ENCODE measurements at places on chromosomes 13 and 19.

DNA sequence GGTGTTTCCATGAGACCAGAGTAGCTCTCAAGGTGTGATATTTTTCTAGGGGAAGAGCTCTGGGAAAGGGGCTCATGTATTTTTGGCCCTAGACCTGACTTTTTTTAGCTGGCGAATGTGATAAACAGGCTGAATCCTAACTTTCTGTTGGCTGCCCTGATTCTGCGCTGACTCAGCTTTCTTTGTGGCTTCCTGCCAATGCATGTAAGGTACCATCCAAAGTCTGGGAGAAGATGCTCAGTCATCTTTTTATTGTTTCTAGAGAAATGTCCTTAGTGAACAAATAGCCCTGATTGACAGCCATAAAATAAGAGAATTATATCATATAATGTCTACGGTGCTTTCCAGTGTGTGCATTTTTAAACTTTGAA lies 113.6 kb upstream of the MBNL2 start:
- no peak for DNase-seq

DNA sequence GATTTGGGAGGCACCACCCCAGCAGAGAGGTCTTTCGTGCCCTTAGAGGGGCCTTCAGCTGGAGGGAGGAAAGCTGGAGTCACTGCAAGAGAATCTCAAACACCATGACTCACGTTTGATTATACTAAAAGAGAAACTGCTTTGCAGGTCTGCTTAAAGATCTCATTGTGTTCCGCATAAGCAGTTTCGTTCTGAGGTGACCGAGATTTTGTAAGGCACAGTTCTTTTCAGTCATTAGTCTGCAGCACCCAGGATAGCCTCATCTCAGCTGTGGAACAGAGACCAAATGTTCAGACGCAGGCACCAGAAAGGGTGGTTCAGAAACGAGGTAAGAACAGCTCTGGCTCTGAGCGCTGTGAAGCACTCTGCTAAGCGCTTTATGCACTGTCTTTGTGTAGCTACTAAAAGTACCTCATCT lies 71.2 kb upstream of the GTF3A start:
- DNase-seq: no peak

DNA sequence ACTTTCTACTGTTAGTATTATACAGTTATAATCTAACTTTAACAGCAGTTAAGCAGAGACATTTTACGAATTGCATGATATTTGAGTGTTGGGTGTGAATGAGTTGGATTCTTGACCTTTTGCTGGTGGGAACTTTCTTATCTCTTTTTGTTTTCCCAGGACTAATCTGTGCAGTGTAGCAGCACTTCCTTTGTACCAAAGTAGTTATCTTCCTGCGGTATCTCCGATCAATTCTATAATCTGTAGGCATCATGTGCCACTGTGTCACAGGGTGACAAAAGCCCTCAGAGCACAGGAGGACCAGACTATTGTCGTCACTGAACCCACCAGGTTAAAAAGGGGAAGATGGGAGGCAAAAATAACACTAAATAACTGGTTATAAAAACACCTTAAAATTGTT lies 823.5 kb downstream of the GPC5 start:
- no peak for DNase-seq

DNA sequence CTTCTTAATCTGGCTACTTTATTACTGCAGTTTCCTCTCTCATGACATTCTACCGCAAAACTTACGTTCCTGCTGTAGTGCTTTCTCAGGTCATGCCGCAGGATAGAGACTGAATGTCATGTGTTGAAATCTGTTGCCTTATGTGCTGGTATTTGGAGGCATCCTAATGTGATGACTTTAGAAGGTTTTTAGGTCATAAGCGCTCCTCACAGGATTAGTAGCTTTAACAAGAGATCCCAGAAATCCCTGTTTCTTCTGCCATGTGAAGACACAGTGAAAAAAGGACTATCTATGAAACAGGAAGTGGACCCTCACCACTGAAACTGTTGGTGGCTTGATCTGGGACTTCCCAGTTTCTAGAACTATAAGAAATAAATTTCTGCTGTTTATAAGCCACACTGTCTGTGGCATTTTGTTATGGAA lies 209.3 kb downstream of the LACC1 start:
- no peak for DNase-seq

GRCh38 chr13:20141238-20142022 lies 19.4 kb downstream of the GJA3 start:
- DNase-seq: no peak

DNA sequence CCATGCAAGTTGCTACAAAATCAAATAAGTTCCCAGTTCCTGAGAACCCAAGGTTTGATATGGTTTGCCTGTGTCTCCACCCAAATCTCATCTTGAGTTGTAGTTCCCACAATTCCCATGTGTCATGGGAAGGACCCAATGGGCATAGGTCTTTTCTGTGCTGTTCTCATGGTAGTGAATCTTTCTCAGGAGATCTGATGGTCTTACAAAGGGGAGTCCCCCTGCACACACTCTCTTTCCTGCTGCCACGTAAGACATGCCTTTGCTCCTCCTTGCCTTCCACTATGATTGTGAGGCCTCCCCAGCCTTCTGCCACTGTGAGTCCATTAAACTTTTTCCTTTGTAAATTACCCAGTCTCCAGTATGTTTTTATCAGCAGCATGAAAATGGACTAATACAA lies 28.5 kb upstream of the TSHZ3 start:
- no peak for DNase-seq

DNA sequence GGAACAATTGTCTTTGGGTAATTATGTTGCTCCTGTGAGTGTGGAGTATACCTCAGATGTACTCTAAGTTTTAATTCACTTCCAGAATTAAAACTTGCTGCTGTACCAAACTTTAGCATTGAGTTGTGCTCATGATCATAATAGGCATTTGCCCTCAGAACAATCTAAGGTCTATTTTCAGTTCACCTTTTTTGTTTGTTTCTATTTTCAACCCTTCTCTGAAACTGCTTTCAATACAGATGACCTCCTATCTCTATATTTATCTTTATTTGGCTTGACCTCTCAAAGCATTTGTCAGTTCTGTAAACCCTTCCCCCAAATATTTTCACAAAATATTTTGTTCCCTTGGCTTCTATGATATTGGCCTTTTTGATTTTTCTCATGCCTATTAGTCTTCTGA lies 873.0 kb downstream of the OLFM4 start:
- DNase-seq: no peak

Data from sigmoid colon (tissue), 7 donors.